ENCODE measurements at places on chromosomes 3 and 15. TPM values are rescaled to one million over a fixed set of nuclear protein-coding genes. Genes with fewer than 3 reads are reported as not detected.

Gene SAXO2
- total RNA-seq = 1.8 TPM

Gene ATP10A
- total RNA-seq = 0.19 TPM

Gene LRRC3B
- not detected for total RNA-seq

Gene RGMA
- 0.10 TPM for total RNA-seq

Gene LDHAL6B
- total RNA-seq = not detected

Gene CLDN18
- total RNA-seq = not detected

Gene CLRN1
- not detected for total RNA-seq

Gene TEX55
- not detected for total RNA-seq

Gene ABCF3
- 31.9 TPM for total RNA-seq

Gene TRIM42
- not detected for total RNA-seq

Gene SPINK8
- total RNA-seq = not detected

Gene MCTP2
- 3.2 TPM for total RNA-seq

Gene BDH1
- total RNA-seq = 2.9 TPM

Gene NANOGP8
- 0.38 TPM for total RNA-seq

Gene FAM81A
- total RNA-seq = not detected

Gene GOLGA6B
- not detected for total RNA-seq

Gene ZFAND6
- total RNA-seq = 122 TPM

Gene SERPINI2
- not detected for total RNA-seq

Gene SEC22A
- 25.2 TPM for total RNA-seq

Gene TMIE
- total RNA-seq = under 0.01 TPM

Gene SEMA3F
- total RNA-seq = 76.8 TPM

Gene MAP3K13
- total RNA-seq = 13.4 TPM

Gene SLC9C1
- 0.33 TPM for total RNA-seq

Gene PIERCE2
- 0.38 TPM for total RNA-seq

Gene GHSR
- not detected for total RNA-seq

Gene CDC25A
- 20.9 TPM for total RNA-seq

Gene C15orf62
- 0.65 TPM for total RNA-seq

Gene P3H2
- total RNA-seq = 16.0 TPM

Gene ADIPOQ
- total RNA-seq = not detected

Gene UNC13C
- not detected for total RNA-seq

Gene EIF4A2
- 453 TPM for total RNA-seq

Gene IREB2
- 76.4 TPM for total RNA-seq

Gene CSNK1G1
- total RNA-seq = 39.8 TPM

Gene GREM1
- 0.98 TPM for total RNA-seq

Gene GLDN
- not detected for total RNA-seq

Gene CCDC191
- total RNA-seq = 2.6 TPM

Gene B3GALNT1
- total RNA-seq = 10.1 TPM

Gene WDR49
- total RNA-seq = under 0.01 TPM

Gene DNAH1
- total RNA-seq = 8.5 TPM

All from vein endothelial cell (primary cell).